ENCODE measurements at places on chromosomes 7 and 10. TPM values are rescaled to one million over a fixed set of nuclear protein-coding genes. Genes with fewer than 3 reads are reported as not detected.

Gene PKD2L1
- total RNA-seq, result not detected

Gene AFAP1L2
- 32.6 TPM for total RNA-seq

DNA sequence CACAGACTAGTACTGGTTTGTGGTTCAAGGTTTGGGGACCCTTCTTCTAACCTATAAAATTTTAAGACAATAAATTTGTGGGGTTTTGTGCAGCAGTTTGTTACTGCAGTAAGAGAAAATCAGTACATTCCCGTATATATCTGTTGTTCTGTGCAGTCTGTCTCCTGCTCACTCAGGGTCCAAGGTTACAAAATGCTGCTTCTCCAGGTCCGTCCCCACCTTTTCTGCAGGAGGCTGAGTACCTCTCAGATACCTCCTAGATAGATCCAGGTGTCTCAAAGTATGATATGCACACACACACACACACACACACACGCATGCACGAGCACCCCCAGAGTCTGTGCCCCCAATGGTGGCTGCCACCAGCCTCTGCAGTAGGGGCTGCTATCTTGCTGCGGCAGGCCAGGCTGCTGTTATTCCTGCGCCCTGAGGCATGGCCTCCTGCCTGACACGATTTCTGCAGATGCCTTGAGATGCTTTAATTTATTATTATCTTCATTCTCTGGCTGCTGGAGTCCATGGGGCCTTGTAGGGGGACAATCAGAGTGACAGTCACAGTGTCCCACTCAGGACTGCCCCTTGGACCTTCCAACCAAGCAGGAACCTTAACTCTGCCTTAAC lies 25.2 kb upstream of the ASL start:
- no peak for DNase-seq

- no peak for DNase-seq
Observed at GRCh38 chr10:71496927-71497762, 100.4 kb downstream of the CDH23 start.
